ENCODE measurements at places on chromosomes 3 and 15.

GRCh38 chr3:122356402-122356801 is 26.6 kb downstream of the MIX23 start:
- DNase-seq: peak; percentile 13

DNA sequence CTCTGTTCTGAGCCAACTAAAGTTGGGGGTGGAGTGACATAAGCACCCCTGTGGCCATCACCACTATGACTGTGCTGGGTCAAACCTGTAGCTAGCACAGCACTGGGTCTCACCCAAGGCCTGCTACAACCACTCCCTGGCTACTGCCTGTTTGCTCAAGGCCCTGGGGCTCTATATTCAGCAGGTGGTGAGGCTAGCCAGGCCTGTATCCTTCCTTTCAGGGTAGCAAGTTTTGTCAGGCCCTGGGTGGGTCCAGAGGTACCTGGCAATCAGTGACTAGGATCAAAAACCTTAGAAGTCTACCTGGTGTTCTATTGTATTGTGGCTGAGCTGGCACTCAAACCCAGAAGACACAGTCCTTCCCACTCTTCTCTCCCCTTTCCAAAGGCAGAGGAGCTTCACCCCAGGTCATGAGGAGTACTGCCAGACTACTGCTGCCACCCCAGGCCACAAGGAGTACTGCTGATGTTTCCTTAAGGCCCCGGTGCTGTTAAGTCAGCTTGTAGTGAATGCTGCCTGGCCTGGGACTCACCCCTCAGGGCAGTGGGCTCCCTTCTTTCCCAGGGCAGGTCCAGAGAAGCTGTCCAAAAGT is 170.8 kb downstream of the IGSF11 start:
- DNase-seq: no peak

DNA sequence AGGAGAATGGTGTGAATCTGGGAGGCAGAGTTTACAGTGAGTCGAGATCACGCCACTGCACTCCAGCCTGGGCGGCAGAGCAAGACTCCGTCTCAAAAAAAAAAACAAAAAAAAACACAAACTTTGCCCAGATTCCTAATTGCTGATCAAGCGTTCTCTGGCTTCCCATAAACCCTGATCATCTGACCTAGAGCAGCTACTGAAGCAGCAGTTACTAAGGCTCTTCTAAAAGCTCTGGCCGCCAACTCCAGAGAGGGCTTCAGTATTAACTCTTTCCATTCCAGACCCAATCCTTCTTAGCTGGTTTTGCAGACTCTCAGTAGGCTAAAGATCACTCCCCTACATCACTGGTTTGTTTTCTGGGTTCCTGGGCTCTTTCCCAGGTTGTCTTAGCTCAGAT is 201.6 kb downstream of the IGSF11 start:
- no peak for DNase-seq

DNA sequence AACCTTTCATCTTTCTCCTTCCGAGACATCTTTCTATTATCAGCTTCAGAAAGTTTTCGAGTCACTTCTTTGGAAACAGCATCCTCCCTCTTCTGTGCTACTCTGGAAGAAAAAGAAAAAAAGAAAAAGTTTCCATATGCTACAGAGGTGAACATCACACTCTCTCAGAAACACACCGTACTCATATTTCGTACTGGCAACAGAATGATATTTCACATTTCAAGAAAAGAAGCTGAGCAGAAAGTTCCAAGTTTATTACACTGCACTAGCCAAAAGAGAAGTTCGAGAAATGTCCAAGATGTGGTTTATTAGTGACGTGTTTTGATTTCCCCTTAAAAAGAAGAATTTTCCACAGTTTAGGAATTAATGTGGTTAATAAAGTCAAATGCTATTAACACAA is 6.0 kb downstream of the SSR3 start:
- no peak for DNase-seq

DNA sequence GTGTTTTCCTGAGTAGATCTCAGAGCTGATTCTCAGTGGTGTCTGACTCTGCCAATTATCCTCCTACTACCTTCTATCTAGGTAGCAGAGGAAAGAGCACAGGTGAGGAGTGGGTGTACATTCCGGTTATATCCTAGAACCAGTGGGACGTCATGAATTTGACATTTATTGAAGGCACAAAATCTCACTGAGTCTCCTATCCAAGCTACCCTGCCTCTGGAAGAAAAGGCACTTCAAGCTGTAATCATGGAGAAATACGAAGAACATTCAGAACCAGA is 952.2 kb downstream of the TUSC7 start:
- no peak for DNase-seq

DNA sequence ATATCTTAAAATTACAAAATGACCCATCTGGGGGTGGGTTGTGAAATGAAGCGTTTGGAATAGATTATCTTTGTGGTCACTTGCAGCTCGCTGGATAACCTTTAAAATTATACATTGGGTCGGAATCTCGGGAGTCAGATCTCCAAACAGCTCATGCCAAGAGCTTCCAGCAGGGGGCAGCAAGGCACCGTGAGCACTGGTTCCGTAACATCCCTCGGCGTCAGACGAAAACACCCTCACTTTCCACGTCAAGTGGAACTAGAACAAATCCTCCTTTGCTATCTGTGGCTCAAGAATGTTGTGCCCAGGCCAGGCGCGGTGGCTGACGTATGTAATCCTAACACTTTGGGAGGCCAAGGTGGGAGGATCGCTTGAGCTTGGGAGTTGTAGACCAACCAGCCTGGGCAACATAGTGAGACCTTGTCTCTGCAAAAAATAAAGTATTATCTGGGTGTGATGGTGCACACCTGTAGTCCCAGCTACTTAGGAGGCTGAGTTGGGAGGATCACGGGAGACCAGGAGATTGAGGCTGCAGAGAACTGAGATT is 31.1 kb downstream of the UMPS start:
- peak; percentile 66 for DNase-seq

GRCh38 chr15:78616506-78616905 is 4.3 kb downstream of the CHRNA3 start:
- no peak for DNase-seq

DNA sequence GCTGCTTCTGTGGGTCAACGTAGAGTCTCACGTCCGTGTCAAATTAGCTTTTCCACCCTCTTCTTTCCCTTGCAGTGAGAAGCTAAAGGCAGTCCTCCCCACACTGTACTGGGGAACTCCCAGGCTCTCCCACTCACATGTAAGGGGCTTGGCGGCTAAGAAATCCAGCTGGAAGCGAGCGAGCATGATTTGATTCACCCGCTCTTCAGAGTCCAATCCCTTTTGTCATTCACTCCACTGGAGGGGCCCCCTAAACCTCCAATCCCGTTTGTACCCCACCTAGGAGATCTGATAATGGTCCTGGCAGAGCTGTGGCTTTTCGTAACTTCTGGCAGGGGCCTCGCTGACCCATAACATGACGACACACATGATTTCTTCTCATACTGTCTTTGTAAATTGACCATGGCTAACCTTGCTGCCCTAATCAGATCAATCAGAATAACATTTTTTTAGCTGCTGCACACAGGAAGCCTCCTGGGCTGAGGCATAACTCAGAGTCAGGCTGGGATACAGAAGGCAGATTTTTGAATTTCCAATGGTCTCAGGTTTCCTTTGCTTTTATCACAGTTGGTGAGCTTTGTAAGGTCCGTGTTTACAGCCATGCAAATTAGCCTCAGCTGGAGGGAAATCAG is 235.2 kb downstream of the GREM1 start:
- DNase-seq: no peak

DNA sequence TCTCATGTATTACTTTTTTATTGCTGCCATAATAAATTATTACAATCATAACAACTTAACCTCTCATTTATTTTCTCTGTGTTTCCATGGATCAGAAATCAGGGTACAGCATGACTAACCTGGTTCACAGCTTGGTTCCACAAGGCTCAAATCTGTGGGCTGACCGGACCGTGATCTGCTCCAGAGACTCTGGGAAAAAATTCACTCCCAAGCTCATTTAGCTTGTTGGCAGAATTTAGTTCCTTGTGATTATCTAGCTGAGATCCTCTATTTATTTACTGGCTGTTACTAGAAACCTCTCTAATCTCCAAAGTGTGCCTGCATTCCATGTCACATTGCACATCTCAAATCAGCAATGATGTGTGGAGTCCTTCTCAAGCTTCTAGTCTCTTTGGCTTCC is 386.6 kb downstream of the DIPK2A start:
- DNase-seq: no peak

DNA sequence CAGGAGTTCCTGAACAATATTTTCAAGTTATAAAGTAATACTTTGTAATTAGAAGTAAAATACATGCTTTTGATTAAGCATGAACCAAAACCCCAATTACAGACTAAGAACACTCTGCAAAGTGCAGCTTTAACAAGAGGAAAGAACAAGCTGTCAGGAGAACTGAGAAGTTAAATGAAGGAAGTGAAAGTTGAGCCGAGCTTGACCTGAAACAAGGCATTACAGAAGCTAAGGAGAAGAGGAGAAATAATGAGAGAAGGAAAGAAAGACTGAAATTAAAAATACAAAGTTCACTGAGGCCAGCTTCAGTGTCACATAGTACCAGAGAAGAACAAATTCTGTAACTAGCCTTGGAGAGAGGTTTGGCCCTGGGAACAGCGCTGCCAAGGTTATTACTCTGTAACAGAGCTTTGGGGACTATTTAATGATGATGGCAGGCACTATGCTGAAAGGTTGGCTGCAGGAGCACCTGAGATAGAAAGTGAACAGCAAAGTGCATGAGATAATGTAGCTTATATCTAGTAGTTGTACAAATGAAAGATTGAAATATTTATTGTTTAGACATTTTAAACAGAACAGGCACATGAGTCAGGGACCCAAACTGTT is 241.9 kb upstream of the PEX5L start:
- peak; percentile 7 for DNase-seq

GRCh38 chr3:72185549-72186399 is 400.8 kb upstream of the PROK2 start:
- no peak for DNase-seq

DNA sequence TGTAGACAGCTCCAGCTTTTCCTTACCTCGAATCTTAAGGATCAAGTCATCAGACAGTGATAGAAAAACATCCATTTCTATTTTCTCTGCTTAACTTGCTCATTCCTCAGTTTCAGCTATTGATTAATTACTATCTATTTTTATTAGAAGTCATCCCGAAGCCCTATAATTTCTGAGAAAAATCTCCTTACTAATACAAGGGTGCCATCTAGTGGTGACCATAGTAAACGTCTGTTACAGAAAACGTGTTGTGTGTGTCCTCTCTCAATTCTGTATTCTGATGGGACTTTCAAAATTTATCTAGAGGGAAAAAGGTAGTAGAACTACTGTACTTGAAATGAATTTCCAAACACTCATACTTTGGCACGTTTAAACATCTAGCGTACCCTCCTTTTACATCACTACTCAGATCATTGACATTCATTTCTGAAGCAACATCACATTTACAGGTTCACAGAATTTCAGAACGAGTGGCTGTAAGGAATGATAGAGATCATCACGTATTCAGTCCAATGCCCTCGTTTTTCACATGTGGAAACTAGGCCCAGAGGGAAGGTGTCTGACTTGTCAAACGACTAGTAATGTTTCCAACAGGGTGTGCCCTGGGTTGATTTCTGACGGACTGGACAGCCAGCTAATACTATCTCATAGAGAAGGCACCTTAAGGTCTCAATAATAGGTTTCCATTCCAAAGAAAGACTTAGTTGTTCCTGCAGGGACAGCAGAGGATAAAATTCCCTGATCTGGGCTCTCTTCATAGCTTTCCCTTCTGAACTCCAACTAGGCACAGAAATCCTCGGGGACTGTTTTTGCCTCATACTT is 25.6 kb downstream of the HACD2 start:
- no peak for DNase-seq

GRCh38 chr3:86229086-86229774 is 761.7 kb downstream of the VGLL3 start:
- no peak for DNase-seq

DNA sequence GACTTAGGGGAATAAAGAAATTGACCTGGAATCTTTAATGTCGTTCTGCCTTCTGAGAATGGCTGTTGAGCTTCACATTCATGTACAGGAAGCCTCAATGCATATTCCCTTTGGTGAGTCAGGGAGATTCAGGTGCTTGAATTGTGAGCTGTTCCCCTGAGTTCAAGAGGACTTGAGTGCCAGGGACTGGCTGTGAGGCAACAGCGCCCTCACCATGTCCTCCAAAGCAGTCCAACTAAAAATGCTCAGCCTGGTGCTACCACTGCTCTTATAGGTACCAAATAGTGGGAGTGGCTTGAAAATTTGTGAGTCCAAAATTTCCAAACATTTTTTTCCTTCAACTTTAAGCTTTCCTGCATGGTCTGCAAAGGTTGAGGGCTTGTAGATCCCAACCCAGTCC is 54.1 kb downstream of the LEO1 start:
- no peak for DNase-seq

GRCh38 chr3:197750858-197751737 is 1.4 kb downstream of the FYTTD1 start:
- DNase-seq: no peak

DNA sequence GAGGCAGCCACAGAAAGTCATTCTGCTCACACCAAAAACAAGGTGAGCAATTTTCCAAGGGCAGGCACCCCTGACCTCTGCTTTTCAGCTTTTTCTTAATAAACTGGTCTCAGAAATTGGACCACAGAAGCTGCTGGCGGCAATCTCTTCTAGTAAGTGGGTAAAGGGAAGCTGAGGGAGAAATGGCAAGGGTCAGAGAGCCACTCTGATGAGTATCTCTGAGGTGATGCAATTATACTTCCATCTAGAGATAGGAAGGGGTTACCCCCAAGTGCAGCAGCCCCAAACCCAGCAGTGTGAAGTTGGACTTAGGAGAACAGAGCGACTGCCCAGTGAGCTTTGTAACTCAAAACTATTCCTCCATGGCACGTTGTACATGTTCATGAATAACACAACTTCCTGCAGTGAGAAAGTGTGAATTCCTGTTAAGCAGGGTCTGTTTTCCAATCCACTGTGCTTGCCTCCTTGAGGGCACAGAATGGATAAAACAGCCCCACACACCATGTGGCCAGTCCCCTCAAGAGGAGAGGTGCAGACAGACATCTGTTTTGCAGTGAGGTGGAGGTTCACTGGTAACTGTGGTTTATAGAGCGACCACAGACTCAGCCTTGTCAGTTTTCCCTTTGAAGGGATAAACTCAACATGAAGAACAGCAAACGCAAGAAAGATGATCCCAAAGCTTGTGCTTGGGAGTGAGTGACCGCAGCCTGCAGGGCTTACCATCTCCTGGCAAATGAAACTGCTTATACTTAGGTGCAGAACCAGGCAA is 683.4 kb upstream of the CFAP20DC start:
- DNase-seq: no peak

GRCh38 chr3:50147861-50148260 is 7.3 kb upstream of the SEMA3F start:
- no peak for DNase-seq

DNA sequence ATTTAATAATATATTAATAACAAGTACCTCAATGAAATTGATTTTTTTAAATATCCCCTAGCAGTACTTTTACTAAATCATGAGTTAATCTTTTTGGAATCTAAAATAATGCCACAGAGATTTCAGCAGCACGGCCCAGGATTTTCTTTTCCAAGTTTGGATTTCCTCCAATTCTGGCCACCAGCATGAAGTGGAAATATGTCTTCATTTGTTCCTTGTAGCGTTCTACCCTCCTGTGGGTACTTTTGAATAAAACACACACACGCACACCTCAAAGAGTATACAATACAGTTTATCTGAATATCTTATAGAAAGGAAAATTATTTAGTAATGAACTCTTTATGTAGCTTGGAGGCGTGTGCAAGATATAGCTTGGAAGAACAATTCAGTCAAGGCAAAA is 125.1 kb upstream of the STT3B start:
- no peak for DNase-seq

- no peak for DNase-seq
These were observed 13.1 kb upstream of the EHD4 start for GRCh38 chr15:41985236-41986160.
